Foreskin keratinocyte (primary cell): ENCODE measurements at places on chromosomes 12 and 14. TPM values are rescaled to one million over a fixed set of nuclear protein-coding genes. Genes with fewer than 3 reads are reported as not detected.

DNA sequence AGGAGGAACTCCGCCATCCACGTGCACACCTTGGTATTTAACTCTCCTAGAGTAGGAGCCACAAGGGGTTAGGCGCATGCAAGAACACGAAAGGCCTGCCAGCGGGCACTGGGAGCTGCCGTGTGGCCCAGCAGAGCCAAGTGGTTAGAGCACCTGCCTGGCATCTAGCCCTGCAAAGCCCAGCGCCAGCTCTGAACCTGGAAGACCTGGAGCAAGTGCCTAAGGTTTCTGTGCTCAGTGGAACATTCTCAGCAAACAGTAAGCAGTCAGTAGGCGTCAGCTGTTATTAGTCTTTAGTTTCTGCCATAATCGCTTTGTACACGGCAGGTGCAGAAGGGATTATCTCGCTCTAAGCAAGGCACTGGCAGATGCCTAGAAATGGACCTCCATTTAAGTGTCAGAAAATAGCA lies 55.4 kb downstream of the SETD3 start:
- peak; percentile 10 for DNase-seq

DNA sequence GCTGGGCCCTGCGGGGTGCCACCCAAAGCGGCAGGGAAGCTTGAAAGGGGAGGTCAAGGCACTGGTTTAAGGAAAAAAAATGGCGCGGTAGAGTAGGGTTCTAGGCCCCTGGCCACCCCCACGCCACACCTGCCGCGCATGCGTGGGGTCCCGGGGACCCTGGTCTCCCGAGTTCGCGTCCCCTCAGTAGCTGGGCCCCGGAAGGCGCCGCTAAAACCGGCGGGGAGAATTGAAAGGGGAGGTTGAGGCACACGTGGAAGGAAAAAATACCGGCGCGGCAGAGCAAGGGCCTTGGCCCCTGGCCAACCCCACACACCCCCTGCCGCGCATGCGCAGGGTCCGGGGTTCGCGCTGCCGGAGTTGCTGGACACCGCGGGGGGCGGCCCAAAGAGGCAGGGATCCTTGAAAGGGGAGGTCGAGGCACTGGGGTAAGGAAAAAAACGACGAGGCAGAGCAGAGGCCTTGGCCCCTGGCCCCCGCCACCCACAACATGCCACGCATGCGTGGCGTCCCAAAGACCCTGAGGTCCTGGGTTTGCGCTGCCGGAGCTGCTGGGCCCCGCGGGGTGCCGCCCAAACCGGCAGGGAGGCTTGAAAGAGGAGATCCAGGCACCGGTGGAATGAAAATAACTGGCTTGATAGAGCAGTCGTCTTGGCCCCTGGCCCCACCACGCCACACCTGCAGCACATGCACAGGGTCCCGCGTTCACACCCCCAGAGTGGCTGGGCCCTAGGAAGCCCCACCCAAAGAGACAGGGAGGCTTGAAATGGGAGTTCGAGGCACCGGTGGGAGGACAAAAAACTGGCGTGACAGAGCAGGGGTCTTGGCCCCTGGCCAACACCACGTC lies 314.5 kb downstream of the ALG10 start:
- DNase-seq = no peak

DNA sequence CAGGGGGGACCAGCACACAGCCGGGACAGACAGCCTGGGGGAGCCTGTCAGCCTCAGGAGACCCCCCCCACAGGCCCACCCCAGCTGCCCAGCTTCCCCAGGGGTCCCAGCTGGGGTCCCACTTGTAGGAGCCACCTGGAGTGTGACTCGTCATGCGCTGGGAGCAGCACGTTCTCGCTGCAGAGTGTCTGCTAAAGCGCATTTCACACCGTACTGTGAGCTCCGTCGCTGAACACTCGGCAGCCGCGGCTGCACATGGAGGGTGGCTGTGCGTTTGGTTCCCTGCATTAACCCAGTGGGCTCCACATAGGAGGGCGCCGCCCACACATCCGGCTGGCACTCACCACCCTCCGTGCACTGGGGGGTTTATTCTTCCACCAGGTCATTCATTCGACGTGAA lies 56.7 kb downstream of the FBRSL1 start:
- no peak for DNase-seq

- DNase-seq = no peak
These were observed 67.2 kb downstream of the WDR20 start for GRCh38 chr14:102206918-102207317.

DNA sequence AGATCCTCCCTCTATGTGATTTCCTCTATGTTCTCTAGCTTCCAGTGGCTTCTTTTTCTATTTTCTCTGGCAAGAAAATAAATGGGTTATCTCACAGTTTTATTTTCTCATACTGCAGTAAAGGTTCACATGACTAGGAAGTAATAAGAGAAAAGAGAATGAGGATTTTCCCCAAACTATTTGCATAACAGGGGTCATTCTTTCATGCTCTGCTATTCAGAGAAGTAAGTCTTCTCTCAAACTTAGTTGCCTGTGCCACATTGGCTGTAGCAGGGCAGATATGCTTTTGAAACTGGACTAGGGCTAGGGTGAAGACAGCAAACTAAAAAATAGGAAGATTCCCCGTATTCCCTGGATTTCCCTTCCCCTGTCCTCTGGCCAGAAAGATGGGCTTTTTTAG lies 57.4 kb downstream of the ACSM4 start:
- no peak for DNase-seq

- peak; percentile 68 for DNase-seq
These were observed 52.4 kb downstream of the PHLDA1 start for GRCh38 chr12:75979181-75979580.

- no peak for DNase-seq
These were observed 190.2 kb downstream of the KIF26A start for GRCh38 chr14:104328607-104329006.

PTGDR gene
- total RNA-seq = not detected in 2 replicates

SYT1 gene
- total RNA-seq = 0.74 and 1.7 TPM in 2 replicates

SMCO2 gene
- total RNA-seq = 0.75 and 1.3 TPM in 2 replicates
